ENCODE measurements at places on chromosomes 7 and 10.

GRCh38 chr10:99467236-99467999, 37.0 kb upstream of the GOT1 start:
- DNase-seq: no peak

DNA sequence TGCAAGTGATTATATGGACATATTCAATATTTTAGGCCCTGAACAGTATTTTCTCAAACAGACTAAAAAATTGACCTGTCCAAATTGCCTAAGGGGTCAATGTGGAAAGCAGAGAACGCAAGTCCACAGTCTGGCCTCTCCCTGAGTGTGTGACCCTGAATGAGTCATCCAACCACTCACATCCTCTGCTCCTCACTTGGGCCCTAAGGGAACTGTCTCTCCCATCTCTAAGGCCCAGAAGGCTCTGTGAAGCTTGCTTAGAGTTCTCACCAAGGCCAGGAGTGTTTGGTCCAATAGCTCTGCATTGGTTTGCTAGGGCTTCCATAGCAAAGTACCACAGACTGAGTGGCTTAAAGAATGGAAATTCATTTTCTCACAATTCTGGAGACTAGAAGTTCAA, 155.1 kb downstream of the LSM5 start:
- no peak for DNase-seq

DNA sequence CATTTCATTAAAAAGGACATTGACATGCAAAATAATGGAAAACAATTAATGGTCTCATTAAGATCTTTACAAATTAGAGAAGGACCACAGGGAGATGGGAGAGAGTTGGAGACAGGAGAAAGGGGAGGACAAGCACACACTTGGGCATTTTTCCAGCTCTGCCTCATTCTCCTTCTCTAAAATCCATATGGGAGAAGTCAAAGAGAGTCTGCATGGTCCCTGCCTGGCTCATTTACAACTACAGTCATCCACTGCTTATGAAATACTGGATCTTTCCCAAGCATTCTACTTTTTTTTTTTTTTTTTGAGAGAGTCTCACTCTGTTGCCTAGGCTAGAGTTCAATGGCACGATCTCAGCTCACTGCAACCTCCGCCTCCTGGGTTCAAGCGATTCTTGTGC, 518.9 kb upstream of the CELF2 start:
- no peak for DNase-seq

DNA sequence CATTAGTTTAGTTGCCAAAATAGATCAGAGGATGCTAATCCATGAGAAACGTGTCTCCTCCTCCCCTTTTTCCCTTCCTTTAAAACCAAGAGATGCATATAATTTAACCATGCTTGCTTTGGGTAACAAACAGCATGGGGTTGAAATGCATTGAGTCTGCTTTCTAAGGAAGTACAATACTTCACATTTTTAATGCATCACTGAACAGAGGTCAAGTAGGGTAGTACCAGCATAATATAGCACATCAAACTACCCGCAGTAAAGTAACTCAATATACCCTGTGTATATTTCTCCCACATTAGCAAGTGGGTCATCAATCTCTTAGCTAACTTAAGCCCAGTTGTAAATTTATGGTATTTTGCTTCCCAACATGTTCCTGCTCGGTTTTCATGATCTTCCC, 239.3 kb upstream of the SEMA3C start:
- no peak for DNase-seq

GRCh38 chr7:73433924-73434700, 534 bp downstream of the FZD9 start:
- DNase-seq: no peak

GRCh38 chr7:119842786-119843185, 430.2 kb upstream of the KCND2 start:
- no peak for DNase-seq

- DNase-seq: no peak
Measured at GRCh38 chr10:77490534-77491314, 146.9 kb downstream of the KCNMA1 start.

DNA sequence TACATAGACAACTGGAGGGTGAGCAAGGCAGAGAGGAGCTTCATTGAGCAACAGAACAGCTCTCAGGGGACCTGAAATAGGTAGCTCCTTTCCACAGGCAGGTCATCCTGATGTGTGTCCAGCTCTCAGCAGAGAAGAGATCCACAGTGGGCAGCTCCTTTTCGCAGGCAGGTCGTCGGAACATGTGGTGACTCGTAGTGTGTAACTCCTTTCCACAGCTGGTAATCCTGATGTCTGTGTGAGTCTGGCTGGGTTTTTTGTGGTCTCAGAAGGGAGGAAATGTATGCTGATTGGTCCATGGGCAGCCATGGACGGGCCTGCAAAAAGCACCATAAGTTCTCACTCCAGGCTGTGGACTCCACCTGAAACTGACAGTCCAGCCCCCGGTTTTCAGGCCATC, 24.4 kb upstream of the TES start:
- no peak for DNase-seq

DNA sequence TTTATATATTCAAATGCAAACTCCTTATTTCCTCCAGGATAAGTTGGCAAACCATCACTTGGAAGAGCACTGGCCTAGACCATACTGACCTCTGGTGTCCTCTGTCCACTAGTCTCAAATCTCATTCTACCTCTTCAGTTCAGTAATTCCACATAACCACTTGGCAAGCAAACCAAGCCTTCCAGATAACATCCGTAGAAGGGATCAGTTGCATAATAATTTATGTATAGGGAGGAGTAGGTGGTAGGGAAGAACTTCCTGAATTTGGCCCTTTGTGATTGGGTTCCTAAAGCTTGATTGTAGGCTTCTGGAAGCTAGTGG, 55.0 kb downstream of the WAC start:
- DNase-seq: no peak

- no peak for DNase-seq
Measured at GRCh38 chr7:93933156-93933555, 11.6 kb downstream of the GNG11 start.

DNA sequence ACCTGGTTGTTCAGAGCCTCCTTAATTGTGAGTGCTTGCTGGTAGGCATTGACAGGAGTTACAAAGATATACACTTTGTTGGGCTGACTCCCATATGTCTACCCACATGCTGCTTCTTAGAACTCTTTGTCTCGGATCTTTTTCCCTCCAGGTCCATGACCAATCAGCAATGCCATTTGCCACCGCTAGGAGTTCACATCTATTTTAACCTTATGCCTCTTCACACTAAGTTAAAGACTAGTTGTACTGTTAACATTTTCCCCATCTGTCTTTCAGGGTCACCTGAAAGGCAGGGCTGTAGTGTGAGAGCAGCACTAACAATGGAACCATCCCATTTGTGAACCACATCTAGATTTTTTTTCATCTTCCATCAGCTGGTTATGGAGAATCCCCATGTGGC, 226.7 kb upstream of the NPY start:
- DNase-seq: no peak

GRCh38 chr10:3107426-3107961, 40.1 kb downstream of the PFKP start:
- no peak for DNase-seq

DNA sequence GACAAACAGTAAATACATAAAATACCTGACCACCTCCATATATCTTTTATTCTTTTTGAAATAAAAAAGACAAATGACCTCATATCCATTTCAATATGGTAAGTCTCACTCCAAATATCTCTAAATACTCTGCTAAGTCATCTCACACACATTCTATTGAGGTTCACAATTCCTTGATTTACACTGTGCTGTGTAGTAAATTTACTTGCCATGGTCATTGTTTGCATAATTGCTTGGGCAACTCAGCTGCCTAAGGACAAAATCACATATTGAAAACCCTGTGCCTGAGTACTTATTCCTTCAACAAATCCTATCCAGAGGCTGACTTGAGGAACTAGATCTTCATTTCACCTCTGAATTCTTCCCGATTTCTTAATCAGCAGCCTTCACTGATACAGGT, 176.4 kb downstream of the THSD7A start:
- DNase-seq: no peak

- no peak for DNase-seq
Measured at GRCh38 chr10:408236-408635, 273.0 kb downstream of the ZMYND11 start.

DNA sequence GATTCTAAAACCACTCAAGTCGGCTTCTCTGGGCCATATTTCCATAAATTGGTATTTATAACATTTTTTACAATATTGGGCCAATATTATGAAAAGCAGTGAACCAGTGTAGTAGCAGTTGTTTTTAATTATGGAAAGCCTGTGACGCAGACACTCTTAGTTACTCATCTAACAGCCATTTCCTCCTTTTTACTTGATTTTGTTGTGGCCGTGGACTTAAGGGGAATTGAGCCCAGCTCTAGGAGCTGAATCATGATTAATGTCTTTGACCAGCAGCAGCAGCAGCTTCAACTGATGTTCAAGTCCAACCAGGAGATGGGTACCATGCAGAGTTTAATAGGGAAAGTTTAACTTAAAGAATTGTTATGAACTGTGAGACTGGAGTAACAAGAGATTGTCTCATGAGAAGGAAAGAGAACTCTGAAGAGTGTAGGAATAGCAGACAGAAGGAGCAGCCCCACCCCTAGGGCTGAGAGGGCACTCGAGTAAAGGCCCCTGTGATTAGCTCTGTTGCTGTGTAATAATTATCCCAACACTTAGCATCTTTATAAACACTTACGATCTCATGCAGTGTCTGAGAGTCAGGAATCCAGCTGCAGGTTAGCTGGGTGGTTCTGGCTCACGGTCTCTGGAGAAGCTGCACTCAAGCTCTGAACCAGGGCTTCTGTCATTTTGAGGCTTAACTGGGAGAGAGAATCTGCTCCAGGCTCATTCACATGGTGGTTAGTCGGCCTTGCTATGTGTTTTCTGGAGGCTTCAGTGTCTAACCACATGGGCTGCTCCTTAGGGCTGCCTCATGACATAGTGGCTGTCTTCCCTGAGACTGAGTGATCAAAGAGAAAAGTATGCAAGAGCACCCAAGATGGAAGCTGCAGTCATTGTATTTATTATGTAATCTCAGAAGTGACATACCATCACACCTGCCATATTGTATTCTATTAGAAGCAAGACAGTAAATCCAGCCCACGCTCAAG, 4.6 kb downstream of the LANCL2 start:
- DNase-seq: no peak

DNA sequence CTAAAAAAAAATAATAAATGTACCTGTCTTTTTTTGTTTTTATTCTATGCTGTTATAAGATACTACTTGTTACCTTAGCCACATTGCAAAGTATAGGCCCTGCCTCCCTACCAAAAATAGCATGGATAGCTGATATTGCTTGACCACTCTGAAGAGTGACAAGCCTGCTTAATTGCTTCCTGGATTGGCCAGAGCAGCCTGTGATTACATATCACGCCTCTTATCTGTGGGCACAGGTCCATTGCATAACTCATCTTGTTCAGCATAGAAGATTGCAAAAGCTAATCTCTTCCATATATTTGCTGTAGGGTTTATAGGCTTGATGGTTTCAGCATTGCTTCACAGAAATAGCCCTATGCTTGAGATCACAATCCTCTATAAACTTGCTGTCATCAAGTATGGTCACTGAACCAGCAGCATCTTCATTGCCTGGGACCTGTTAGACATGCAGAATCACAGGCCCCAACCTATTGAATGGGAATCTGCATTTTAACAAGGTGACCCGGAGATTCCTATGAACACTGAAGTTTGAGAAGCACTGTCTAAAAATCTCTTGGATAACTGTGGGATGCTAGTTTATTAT, 280.8 kb upstream of the CDC14C start:
- DNase-seq: no peak

- DNase-seq: no peak
Measured at GRCh38 chr10:25175527-25176420, 973 bp downstream of the GPR158 start.

GRCh38 chr7:112073530-112073929, 132.7 kb downstream of the DOCK4 start:
- no peak for DNase-seq

DNA sequence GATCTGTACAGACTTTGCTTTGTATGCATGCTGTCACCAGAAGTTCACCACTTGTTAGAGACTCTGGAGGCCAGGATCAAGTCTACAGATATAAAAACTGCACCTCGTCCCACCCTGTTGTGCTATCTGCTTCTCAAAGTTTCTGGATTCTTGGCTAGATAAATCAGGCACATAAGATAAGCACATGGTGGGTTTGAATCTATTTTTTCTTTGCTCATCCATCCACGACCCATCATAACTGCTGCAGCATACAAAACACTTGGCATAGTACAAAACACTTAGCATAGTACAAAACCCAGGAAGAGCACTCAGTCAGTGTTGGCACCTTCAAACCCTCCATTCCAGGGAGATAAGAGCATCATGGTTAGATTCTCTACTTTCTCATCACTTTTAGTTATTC, 42.4 kb upstream of the ANKRD1 start:
- no peak for DNase-seq

- DNase-seq: no peak
Measured at GRCh38 chr7:74475243-74475986, 21.7 kb downstream of the GTF2IRD1 start.

DNA sequence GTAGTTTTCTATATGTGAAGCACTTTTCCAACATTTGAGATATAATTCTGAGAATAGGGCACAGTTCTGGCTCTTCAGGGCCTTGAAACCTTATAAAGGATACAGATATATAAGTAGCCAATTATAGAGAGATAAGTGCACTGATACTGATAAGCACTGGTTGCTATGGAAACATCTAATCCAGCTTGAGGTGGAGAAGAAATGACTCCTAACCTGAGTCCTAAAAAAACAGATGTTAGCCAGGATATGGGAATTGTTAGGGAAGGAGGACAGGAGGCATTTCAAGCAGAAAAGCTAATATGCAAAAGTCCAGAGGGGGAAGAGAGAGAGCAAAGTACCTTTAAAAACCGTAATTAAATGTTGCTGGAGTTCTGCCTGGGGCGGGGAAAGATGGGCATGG, 30.8 kb downstream of the STRIP2 start:
- no peak for DNase-seq

GRCh38 chr7:54180796-54181195, 361.4 kb upstream of the VSTM2A start:
- DNase-seq: no peak

DNA sequence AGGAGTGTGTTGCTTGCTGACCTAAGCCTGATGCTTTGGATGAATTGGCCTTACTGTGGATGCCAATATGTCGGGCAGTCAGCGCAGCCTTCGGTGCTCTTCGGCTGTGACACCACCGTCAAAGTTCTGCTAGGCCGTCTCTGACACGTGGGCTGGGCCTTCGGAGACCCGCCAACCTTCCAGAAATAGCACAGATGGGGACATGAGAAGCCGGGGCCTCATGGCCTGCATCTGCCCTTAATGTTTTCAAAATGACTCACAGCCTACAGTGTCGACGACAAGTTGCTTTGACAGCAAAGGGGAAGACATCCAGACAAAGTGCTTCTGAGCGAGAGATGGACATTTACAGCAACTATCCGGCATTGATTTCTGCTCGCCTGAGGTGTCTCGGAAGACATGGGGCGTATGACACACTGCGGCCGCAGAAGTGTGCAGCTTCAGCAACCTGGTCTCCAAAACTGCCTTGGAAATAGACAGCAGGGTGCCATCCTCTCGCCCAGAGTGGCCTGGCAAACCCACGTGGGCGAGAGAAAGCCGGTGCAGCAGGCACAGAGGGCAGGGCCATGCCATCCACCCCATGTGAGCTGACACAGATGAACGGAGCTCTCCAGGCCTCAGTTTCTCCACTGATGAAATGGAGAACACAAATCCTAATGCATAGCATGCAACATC, 94.0 kb upstream of the PPP2R2D start:
- DNase-seq: no peak
